ENCODE measurements at places on chromosomes 5 and 9.

GRCh38 chr5:175124251-175124813 lies 319.6 kb downstream of the DRD1 start:
- no peak for DNase-seq

DNA sequence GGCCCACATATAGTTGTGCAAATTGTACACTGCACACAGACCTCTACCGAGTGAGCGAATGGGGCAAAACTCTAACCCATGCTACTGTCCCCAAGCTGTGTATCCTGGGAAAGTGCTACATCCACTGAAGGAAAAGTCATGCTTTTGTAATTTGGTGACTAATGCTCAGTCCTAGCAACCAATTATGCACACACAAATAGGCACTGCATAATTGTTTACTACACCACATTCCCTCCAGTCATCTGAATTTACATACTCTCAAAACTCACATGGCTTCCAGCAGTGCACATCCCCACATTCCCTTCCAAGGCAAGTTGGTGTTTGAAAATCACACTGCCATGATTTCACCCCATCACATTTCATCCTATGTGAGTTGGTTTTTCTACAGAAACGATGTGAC lies 125.9 kb upstream of the OSMR start:
- DNase-seq: no peak

- DNase-seq: no peak
These were observed 44.0 kb downstream of the NEURL1B start for GRCh38 chr5:172685091-172685490.

- no peak for DNase-seq
These were observed 47.0 kb downstream of the PLK2 start for GRCh38 chr5:58412932-58413331.

GRCh38 chr5:125046838-125047237 lies 300.4 kb upstream of the ZNF608 start:
- no peak for DNase-seq

DNA sequence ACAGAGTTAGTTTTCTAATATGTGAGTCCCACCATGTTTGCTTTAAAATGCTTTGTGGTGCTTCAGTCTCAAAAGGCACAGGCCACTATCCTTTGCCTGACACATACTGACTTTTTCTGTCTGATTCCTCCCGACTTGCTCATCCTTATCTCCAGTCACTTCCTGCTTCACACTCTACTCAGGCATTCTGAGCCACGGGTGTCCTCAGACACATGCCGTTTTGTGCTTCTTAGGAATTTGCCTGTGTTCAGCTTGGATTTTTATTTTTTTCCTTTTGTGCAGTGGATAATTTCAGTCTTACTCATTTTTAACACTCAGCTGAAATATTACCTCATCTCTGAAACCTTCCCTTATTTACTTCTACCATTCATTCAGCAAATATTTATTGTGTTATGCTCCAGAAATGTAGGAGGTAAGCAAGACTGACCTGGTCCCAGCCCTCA lies 54.1 kb downstream of the MAN2A1 start:
- DNase-seq: no peak

DNA sequence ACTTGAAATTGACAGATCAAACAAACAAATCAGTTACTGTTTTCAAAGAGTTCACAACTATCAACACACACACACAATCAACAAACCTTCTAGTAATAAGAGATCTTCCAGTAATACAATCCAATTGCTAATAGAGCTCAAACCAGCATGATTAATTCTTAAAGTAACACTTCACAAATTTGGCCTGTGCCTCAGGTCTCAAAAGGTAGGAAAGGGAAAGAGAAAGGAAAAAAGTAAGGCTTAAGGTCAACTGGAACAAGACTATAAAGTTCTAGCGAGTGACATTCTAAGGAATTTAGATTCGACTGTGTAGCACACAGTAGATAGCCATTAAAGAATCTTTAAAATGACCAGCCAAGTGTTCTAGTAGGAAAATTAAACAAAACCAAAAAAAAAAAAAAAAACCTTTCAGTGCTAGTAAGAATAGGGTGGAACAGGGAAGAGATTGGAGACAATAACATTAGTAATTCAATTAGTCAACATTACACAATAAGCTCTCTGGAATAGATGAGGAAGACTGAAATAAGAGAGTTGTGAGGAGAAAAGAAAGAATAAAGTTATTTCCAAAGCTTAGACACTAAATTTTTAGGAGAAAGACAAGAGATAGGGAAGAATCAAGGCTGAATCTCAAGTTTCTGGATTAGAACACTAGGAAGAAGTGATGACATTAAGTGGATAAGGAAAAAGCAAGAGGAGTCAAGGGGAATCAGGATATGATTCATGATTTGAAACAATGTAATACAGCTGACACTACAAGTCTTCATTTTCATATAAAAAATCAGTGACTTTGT lies 86.1 kb downstream of the FBXL17 start:
- no peak for DNase-seq

DNA sequence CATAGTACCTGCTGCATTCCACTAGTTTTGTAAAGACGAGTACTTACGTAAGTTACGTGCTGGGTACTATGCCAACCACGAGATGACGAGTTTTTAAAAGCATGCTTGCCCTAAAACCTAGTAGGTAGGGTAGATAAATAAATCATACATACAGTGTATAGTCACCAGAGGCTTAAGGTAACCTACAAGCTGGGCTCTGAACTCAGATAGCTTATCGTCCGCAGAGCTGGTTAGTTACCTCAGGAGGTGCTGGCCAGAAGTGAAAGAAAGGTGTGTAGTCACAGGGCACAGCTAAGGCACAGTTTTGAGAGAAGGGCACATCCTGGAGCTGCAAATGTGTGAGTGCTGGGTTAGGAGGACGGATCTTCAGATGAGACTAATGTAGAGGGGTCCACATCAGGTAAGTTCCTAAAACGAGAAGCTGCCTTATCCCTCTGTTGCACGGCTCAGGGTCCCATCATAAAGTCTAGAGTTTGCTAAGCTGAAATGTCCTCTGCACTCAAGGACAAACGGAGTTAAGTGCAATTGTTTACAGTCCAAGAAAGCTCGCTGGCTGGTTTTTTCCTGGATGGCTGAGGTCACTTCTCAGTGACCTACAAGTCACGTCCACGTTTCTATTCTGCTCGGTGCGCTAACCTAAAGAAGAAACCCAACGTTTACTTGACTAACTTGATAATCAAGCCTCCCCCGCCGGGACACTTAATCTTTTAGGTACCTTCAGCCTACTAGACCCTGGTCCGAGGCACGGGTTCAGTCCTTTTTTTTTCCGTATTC lies 1.1 kb upstream of the SNX24 start:
- DNase-seq: no peak

- no peak for DNase-seq
These were observed at the start of gene ARSB for GRCh38 chr5:78985116-78985724. ARSB (minus strand) TSS chr5:78985310; CDS start chr5:78985248, 62 bp downstream.

DNA sequence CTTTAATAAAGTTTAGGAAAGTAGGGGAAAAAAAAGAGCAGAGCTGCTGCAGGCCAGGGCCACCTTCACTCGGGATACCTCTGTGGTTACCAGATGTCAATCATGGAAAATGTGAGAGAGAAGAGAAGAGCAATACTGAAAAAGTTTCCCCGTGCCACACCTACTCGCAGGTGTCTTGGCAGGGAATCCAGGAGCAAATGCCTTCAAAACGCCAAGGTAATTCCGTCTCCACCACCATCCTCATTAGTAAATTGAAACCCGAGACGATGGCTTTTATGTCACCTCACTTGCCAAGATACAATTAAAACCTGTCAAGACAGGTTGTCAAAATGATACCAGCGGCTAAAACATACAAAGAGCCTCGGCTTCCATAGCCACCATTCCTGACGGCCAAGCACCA lies 49.7 kb downstream of the FAM81B start:
- no peak for DNase-seq

- DNase-seq: no peak
These were observed 501.7 kb downstream of the ARHGEF28 start for GRCh38 chr5:74127381-74128320.

DNA sequence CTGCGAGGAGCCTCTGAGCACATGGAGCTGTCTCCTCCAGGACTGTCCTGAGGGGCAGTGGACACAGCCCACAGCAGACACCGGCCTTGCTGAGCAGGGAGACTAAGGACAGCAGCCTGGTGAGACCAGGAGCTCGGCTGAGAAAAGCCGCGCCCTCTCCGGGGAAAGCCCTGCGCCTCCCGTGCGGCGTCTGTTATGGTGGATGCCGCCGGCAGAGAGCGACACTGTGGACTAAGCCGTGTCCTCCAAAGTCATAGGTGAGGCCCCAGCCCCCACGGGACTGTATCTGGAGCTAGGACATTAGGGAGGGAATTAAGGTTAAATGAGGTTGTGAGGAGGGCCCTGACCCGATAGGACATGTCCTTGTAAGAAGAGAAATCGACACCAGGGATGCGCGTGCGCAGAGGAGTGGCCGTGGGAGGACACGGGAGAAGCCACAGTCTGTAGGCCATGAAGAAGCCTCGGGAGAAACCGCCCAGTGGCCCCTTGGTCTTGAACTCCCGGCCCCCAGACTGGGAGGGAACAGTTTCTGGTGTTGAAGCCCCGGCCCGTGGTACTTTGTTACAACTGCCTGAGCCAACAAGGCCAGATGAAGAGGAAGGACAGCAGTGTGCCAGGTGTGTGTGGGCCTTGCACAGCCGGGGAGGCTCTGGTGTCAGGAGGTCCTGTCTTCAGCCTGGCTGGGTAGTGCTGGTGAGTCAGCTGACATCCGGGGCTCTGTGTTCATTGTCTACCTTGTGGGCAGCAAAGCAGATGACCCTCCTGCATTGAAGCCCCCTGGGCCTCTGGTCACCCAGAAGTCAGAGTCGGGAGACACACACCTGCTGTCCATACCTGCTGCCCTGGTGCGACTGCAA lies 22.1 kb downstream of the MRPL36 start:
- no peak for DNase-seq

GRCh38 chr5:107743373-107744000 lies 72.8 kb upstream of the EFNA5 start:
- no peak for DNase-seq

DNA sequence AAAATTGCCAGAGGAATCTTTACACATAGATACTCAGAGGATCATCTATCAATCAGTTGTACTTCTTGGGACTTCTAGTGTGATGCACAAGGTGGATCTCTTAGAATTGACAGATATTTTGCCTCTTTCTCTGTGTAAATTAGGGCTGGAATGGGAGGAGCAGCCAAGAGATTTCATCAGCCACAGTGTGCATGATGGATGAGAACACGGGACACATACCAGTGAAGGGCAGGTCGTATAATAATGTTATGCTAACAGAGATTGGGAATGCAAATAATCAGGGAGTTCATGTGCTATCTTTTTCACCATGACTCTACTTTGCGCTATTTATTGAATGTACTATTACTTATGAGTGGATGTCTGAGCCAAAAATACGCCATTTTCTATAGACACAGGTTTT lies 43.3 kb upstream of the ISOC1 start:
- DNase-seq: no peak

- DNase-seq: no peak
These were observed 187.7 kb downstream of the PIK3R1 start for GRCh38 chr5:68403301-68403700.

DNA sequence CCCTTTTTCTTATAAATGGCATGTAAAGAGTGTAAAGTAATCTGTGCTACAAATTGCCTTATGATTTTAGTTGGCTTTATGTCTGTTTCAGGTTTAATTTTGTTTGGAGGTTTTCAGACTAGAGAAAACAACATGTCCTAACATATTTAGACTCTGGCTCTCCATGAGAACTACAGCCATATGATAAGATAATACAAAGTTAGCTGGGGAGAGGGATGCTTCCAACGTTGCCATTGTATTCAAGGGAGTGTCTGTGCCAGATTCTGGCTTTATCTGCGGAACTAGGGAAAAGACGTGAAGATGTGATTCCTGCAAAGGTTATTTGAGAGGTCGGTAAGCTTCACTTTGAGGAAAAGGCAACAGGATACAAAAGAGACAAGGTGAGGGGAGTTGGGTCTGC lies 140.0 kb upstream of the OTULINL start:
- no peak for DNase-seq

DNA sequence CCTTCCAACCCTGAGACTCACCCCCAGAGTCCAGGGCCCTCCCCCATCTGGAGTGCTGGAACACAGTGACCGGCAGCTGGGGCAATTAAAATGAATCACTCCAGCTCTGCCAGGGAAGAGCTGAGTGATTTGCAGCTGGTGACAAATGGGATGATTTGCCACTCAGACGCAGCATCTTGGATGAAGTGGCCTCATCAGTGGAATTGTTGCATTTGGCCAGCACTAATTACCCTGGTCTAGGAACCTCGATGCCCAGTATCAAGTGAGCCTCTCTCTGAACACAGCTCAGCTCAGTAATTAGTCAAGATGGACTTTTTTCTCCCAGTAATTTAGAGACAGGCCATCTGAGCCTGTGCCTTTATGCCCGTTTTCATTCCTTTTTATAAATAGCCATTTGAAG lies 259.5 kb downstream of the GRIA1 start:
- DNase-seq: no peak

GRCh38 chr5:114116981-114117380 lies 244.9 kb upstream of the KCNN2 start:
- DNase-seq: no peak

- DNase-seq: no peak
These were observed 192.3 kb upstream of the GDNF start for GRCh38 chr5:38032149-38032548.

- no peak for DNase-seq
These were observed 304.2 kb downstream of the ENC1 start for GRCh38 chr5:74336297-74336696.

GRCh38 chr5:169933616-169934015 lies 46.7 kb downstream of the INSYN2B start:
- no peak for DNase-seq

DNA sequence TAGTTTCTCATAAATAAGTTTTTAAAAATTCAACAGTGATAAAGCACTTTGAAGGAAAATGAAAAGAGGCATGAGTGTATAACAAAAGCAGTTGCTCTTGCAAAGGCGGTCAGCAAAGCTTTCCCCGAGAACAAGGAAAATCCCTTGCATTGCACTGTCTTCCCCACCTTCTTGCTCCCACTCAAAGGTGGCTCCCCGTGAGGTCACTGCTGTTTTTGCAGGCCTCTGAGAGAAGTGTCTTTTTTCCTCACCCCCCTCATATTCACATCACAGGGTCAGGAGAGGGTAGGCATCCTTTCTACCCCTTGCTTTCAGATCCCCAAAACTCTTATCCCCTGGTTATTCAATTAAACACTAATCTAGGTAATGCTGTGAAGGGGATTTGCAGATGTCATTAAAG lies 15.2 kb upstream of the SLC36A1 start:
- DNase-seq: no peak

GRCh38 chr5:78627175-78627574 lies 21.4 kb downstream of the LHFPL2 start:
- no peak for DNase-seq

DNA sequence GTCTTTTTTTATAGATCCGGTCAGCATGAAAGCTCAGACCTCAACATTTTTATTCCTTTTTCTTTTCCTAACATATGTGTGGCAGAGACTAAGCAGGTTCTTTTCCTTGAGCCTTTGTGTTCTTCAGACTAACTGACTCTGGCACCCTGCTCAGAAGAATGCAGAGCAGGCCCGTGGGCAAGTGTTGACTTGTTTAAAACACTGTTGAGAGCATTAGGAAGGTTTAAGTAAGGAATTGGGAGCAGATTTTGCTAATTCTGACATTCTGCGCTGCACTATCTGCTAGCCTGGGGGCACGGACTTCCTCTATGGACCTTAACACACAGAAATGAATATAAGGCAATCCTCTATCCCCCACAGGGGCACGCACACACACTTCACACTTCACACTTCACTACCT lies 182.5 kb upstream of the PIK3R1 start:
- DNase-seq: no peak

GRCh38 chr9:132077881-132078698 lies 1.6 kb downstream of the MED27 start:
- no peak for DNase-seq

Measured in central memory CD8-positive, alpha-beta T cell (primary cell).